ENCODE measurements at places on chromosomes 7 and 10.

DNA sequence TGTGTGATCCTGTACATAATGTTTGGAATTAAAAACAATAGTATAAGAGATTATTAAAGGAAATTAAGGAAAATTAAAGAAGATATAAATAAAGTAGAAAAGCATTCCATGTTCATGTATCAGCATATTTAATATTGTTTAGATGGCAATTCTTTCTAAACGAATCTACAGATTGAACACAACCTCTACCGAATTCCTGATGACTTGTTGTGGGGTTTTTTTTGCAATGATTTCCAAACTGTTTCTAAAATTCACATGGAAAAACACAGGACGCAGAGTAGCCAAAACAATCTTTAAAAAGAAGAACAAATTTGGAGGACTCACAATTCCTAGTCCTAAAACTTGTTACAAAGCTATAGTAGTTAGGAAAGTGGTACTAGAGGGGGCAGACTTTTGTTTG is 573.4 kb upstream of the IGFBP3 start:
- no peak for DNase-seq

GRCh38 chr7:66754541-66754940 is 14.0 kb downstream of the RABGEF1 start:
- no peak for DNase-seq

GRCh38 chr10:132158122-132158741 is 28.5 kb upstream of the DPYSL4 start:
- DNase-seq = no peak

DNA sequence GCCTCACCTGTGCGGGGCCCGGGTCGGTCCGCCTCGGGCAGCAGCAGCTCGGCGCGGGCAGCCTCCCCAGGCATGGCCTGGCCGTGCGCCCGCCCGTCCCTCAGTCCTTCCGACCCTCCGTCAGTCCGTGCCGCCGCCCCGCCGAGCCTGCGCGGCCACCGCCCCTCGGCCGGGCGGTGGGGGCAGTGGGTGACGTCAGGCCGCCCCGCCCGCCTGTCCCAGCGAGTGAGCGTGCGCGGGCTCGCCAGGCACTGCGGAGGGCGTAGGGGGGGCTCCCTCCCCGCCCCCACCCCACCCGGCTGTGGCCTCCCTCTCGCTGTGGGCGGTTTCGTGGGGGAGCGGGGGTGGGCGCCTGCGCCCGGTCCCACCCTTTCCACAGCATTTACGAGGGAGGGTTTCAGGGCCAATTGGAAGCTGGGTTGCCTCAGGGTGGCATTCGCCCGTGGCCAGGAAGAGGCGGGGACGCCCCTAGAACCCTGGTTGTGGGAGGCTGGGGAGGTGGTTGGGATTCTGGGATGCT is at the start of gene NACAD:
TSS of gene NACAD (minus strand) at position 149 of the 520 bp plus-strand sequence. CDS start at position 74, 75 bp downstream.
- DNase-seq = peak; percentile 95

- no peak for DNase-seq
Measured at GRCh38 chr10:66836057-66836456, 89.8 kb upstream of the LRRTM3 start.

DNA sequence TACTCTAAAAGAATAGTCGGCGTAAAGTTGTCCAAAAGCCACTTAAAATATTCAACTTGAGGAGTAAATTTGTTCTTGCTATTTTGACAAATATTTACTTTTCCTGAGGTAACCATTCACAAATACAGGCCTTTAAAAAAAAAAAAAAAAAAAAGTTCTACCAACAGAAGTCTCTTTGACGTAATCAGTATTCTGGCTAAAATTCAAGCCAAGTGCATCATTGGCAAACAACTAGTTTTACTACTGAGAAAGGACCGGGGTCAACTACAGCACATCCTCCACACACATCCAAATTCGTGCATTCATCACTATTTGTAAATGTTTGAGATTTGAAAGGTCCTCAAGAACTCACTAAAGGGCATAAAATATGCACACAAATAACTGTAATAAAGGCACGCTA is 2.0 kb downstream of the OAT start:
- no peak for DNase-seq

- no peak for DNase-seq
Measured at GRCh38 chr7:130127821-130128317, 57.5 kb downstream of the KLHDC10 start.

DNA sequence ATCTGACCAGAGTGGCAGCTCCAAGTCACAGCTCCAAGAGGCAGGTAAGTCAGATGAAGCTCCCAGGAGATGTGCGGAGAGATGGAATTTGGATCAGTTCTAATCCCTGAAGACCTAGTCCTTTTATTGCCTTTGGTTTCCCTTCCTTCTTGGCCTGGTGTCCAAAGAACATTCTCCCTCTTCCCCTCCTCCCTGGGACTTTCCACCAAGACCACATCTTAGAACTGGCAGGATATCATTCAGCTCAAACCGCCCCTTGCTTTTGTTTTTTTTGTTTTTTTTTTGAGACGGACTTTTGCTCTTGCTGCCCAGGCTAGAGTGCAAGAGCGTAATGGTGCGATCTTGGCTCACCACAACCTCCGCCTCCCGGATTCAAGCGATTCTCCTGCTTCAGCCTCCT is 190.8 kb downstream of the GFRA1 start:
- no peak for DNase-seq

GRCh38 chr7:144102041-144102440 is 7.3 kb upstream of the OR2A2 start:
- DNase-seq = no peak

DNA sequence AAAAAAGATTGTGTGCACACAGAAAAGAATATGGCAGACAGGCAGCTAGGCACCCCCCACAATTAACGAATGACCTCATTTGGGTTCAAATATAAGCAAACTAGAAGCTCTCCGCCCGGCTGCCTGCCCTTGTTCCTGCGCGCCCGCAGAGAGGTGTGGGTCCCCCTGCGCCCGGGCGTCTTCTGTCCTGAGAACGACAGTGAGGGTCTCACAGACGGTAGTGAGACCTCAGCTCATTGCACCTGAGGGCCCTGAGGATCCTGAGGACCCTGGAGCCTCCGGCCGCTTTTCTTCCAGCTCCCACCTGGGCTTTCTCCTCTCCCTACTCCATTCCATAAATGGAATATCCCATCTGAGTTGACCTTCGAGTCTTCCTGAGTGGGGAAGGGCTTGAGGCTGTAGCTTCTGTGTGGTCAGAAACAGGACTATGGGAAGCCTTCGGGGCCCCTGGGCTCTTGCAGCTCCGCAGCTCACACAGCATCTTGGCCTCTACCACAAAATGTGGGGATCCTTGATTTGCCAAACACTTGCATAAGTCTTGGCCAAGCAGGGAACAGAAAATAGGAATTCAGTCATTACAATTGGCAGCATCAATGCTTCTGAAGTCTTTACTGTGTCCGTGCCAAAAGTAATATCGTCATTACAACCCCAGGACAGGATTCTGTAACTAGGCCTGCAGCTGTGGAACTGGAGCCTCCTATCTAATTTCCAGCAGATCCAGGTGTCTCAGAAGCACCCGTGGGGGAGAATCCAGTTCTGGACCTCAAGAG is 43.8 kb downstream of the JAKMIP3 start:
- DNase-seq = no peak

DNA sequence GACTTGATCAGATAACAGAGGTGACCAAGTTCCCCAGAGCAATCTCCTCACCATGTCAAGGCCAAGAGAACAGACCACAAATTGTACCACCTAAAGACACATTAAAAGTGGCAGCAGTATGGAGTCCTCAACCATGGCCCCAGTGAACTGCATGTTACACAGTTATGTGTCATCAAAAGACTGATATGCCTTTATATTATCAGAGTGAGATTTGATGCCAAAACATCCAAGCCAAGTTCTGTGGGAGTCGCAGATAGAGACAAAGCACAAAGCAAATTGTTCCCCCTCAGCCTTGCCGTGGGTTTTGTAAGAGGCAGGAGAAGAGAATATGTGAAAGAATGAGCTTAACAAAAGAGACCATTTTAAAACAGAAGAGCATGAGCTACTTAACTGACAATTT is 39.2 kb upstream of the TES start:
- DNase-seq = no peak

DNA sequence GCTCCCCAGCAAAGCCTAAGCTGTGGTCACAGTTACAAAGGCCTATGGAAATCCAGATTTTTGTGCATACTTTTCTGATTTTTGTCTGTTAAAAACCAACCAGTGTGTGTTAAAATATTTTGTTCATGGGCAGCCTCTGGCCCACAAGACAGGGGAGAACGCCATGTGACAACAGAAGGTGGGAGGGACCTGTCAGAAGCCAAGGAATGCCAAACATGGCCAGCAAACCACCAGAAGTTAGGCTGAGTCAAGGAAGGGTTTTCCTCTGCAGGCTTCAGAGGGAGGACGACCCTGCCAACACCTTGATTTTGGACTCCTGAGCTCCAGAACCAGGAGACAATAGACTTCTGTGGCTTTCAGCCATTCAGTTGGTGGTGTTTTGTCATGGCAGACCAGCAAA is 127.3 kb downstream of the CUL2 start:
- no peak for DNase-seq

DNA sequence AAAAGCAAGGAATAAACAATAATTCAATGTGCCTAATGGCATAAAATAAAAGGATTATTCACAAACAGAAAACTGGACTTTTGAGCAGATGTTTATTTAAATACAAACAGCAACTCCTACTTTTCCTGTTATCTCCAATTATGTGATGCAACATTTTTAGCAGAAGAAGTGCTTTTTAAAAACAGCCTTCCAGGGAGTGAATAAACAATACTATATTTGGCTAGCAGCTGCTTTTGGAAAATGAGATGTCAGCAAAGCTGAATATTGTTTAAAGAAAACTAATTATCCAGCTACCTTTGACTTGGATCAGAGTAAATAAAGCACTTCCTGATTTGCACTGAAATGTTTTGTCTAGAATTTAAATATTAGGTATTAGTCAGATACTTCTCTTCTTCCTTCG is 23.2 kb downstream of the CDK1 start:
- no peak for DNase-seq

DNA sequence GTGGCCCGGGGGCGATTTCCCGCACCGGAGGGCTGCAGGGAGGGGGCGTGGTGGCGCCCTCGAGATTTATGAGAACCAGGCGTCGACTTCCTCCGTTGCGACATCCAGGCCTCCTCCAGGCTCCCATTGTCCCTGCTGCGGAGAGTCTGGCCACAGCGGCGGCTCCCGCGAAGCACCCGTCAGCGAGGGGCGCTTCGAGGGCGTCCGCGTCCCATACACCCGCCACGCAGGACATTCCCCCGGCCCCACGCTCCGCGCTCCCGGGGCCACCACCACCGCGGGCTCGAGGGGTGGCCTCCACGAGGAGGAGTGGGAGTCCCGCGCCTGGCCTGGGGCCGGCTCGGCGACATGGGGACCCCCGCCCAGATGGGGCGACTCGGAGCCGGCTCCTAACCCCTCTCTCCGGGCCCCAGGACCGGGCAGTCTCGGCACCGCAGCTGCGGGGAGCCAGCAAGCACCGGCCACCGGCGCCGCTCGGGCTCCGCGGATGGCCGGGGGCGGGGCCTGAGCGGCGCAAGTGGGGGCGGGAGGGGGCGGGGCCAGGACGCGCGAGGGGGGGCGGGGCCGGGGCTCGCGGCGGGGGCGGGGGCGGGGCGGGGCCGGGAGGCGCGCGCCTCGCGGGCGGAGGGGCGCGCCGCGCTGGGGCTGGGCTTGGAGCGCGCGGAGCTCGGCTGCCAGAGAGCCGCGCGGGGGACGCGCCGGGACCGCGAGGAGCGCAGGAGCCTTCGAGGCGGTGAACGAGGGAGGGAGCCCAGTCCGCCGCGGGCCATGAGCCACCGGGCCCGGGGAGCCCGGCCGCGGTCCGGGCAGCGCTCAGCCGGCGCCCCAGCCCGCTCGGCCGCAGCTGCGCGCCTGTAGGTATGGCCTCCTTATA is at the start of gene SH2B2:
TSS of gene SH2B2 (plus strand) at position 632 of the 874 bp plus-strand sequence. CDS start 13,683 bp downstream, outside the sequence.
- DNase-seq = peak; percentile 89

GRCh38 chr7:112279042-112279441 is 72.5 kb downstream of the ZNF277 start:
- no peak for DNase-seq

Data from retina (tissue), 1 donor.